Myocyte (in vitro differentiated cells): ENCODE measurements at places on chromosomes 13 and 19.

- peak; percentile 98 for DNase-seq
Measured at GRCh38 chr13:114130837-114131582, 1.4 kb downstream of the RASA3 start.

DNA sequence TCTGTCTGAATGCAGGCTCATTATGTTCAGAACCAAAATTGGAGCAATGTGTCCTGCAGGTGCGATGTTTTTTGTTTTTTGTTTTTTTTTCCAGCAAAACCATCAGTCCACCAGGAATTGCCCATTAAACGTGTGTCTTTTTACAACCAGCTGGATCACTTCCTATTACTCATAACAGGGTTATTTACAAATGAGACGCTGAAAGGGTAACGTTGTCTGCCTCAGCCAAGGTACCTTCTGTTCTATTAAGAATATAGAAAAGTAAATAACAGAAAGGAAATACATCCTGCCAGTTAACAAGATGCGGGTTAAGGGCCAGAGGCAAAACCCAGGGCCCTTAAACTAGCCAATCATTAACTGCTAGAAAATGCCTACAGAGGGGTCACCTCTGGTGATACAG, 590.4 kb downstream of the TBC1D4 start:
- no peak for DNase-seq

DNA sequence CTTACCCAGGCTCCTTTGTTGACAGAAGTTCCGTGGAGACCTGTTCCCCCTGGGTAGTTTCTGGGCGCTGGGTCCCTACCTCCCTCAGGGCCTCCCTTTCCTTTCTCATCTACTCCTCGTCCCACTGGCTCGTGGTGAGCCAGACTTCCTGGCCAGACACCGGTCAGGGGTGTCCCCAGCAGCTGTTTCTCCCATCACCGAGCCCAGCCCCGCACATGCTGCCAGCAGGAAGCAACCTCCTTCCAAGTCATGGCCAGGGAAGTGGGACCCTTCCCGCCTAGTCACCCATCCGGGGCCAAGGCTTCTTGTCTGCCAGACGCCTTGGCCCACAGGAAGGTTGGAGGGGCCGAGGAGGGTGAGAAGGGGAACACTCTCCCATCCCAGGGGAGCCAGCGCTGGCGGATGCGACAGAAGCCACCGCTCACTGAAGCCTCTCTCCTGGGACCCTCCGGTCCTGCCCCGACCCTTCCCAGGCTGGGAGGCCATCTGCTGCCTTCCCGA, 5.7 kb downstream of the PAK4 start:
- DNase-seq: peak; percentile 60

DNA sequence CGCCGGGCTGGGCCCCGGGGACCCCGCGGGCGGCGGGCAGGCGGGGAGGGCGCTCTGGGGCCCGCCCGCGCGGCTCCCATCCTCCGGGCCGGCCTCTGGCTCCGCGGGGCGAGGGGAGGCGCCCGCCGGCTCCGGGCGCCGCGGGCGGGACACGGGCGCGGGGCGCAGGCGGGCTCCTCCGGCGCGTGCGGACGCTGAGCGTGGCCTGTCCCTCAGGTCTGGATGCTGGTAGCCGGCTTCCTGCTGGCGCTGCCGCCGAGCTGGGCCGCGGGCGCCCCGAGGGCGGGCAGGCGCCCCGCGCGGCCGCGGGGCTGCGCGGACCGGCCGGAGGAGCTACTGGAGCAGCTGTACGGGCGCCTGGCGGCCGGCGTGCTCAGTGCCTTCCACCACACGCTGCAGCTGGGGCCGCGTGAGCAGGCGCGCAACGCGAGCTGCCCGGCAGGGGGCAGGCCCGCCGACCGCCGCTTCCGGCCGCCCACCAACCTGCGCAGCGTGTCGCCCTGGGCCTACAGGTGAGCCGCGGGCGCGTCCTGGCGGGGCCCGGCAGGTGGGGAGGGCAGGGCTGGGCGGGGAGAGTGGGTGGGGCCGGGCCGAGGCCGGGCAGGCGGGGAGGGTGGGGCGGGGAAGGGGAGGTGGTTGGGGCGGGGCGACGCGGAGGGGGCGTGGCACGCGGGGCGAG, 420 bp downstream of the IL17D start:
- peak; percentile 78 for DNase-seq

DNA sequence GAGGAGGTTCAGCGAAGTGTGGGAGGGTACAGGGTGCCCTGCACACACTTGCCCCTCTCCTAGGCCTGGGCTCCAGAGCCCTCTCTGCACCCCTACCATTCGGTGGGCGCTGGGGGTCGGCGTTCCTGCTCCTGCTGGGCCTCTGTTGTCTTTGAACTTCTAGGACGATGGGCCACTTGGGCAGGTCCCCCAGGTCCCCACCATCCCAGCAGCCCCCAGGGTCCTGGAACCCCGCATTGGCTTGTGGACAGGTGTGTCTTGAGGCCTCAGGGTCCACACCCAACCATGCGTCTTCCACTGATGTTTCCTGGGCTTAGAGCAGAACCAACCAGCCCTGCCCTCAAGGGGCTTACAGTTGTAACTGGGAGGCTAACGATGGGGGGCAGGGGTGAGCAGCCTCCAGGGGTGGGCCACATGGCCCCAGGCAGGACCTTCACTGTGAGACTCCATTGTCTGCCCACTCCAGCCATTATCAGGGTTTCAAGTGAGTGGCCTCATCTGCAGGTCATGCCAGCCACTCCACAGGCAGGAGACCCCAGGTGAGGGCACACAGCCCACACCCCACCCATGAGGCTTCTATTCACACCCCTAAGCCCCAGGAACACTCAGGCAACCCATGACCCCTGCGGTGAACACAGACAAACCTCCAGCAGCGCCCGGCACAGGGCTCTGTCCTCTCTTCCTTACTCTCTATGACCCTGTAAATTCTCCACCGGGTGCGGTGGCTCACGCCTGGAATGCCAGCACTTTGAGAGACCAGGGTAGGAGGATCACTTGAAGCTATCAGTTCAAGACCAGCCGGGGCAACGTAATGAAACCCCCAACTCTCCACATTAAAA, 2.0 kb upstream of the KLF16 start:
- no peak for DNase-seq

GRCh38 chr19:16315825-16316505, 8.7 kb upstream of the KLF2 start:
- peak; percentile 81 for DNase-seq

DNA sequence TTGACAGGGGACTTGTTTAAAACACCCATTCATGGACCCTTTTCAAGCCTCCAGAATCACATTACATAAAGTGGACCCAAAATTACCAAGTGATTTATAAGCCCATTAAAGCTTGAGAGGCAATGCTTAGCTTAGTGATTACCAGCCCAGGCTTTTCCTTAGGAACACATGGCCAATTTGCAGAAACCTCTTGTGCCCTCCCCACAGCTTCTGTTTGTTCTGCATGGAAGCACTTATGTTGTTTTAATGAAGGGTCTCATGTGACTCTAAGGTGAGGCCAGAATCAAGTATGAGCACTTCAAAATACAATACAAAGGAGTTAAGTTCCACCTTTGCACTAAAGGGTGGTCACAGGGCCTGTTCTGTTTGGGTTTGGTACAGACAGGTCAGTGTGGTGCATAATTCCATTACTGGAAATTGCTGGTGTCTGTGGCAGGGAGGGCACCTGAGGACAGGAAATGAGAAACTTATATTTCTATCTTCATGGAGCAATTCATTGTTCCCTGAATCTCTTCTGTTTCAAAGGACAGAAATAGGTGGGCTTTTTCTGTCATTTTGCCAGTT, 15.3 kb downstream of the ZNF486 start:
- DNase-seq: no peak

GRCh38 chr19:8028951-8029491, 23.5 kb upstream of the CCL25 start:
- DNase-seq: peak; percentile 79

DNA sequence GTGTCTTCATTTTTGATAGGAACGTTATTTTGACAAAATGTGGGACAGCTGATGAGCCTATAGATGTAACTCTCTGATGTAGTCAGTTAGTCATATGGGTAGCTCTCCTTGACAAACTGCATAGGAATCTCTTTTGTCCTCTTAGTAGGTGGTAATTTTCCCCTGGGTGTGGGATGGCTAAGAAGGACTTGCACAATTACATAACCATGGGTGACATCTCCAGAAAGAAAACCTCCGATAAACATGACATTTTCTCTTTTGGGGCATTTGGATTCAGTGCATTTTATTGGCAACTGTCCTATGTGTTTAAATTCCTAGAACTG, 41.8 kb downstream of the IGFL3 start:
- no peak for DNase-seq
